ENCODE measurements at places on chromosomes 5 and 9.
A peak's percentile ranks its signal among the peaks of the same experiment; 100 is the strongest.

GRCh38 chr5:72999916-73000315 lies 44.1 kb downstream of the FCHO2 start:
- H3K27ac ChIP-seq: no peak overlapping the region
- no peak for DNase-seq
- no peaks in the 10 kb centered on the region for H3K4me1 ChIP-seq
- H3K36me3 ChIP-seq: peaks cover 6% of the 10 kb centered on the region
- H3K4me3 ChIP-seq: no peak overlapping the region
- H3K27me3 ChIP-seq: no peaks in the 10 kb centered on the region

DNA sequence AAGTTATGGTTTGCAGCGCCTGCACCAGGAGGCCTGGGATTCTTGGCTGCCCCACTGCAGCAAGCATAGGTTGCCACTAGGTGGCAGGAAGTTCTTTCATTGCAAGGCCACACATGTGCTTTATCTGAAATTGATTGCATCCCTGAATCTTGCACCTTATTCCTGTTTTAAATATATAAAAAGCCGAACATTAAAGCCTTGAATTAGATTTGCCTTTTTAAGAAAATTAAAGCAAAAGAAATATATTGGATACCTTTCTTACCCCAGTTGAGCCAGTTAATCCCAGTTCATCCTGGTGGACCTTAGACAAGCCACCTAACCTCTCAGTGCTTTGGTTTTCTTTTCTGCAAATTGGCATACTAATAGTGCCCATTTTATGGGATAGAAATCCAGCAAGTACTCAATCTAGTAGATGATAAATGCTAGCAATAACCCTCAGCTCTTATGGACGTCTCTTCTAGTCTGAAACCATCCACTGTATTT lies 6.3 kb upstream of the TRMT10B start:
- H3K27me3 ChIP-seq: peaks cover 3% of the 10 kb centered on the region
- H3K4me1 ChIP-seq: peaks cover 2% of the 10 kb centered on the region
- DNase-seq: peak; percentile 35
- no peak overlapping the region for H3K4me3 ChIP-seq

GRCh38 chr9:21728781-21729180 lies 73.7 kb upstream of the MTAP start:
- no peak overlapping the region for H3K4me3 ChIP-seq
- no peak for DNase-seq
- no peaks in the 10 kb centered on the region for H3K4me1 ChIP-seq
- no peak overlapping the region for H3K27ac ChIP-seq

DNA sequence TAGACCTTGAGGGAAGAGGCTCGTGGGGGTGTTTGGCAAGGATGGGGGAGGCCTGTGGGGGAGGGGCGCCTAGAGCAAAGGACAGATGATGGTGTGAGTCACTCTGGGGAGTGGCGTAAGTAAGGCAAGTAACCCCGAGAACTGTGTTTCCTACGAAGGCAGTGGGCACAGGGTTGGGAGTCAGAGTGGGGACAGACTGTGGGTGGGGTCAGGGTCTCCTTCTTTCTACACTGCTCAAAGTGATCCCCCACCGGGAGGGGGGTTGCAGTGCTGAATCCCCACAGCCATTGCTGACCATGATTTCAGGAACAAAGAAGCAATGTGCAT lies 136.8 kb downstream of the TENT4A start:
- no peak overlapping the region for H3K4me3 ChIP-seq
- H3K36me3 ChIP-seq: no peaks in the 10 kb centered on the region
- no peak for DNase-seq
- H3K4me1 ChIP-seq: no peaks in the 10 kb centered on the region
- peaks cover 2% of the 10 kb centered on the region for H3K27me3 ChIP-seq

- no peaks in the 10 kb centered on the region for H3K36me3 ChIP-seq
- DNase-seq: peak; percentile 6
- peaks cover 30% of the 10 kb centered on the region for H3K4me1 ChIP-seq
- H3K27me3 ChIP-seq: peaks cover 2% of the 10 kb centered on the region
- H3K27ac ChIP-seq: peak overlapping the region; percentile 65
These were observed 240.9 kb downstream of the TLE4 start for GRCh38 chr9:79812507-79813257.

- H3K27ac ChIP-seq: no peak overlapping the region
- no peak overlapping the region for H3K4me3 ChIP-seq
- H3K4me1 ChIP-seq: peaks cover 30% of the 10 kb centered on the region
- no peaks in the 10 kb centered on the region for H3K36me3 ChIP-seq
These were observed 5.3 kb downstream of the NR2F1-AS1 start for GRCh38 chr5:93575461-93576414.

GRCh38 chr5:149254506-149254905 lies 17.2 kb upstream of the AFAP1L1 start:
- no peaks in the 10 kb centered on the region for H3K36me3 ChIP-seq
- no peaks in the 10 kb centered on the region for H3K4me1 ChIP-seq
- peaks cover 3% of the 10 kb centered on the region for H3K27me3 ChIP-seq
- no peak overlapping the region for H3K4me3 ChIP-seq
- no peak overlapping the region for H3K27ac ChIP-seq
- no peak for DNase-seq

DNA sequence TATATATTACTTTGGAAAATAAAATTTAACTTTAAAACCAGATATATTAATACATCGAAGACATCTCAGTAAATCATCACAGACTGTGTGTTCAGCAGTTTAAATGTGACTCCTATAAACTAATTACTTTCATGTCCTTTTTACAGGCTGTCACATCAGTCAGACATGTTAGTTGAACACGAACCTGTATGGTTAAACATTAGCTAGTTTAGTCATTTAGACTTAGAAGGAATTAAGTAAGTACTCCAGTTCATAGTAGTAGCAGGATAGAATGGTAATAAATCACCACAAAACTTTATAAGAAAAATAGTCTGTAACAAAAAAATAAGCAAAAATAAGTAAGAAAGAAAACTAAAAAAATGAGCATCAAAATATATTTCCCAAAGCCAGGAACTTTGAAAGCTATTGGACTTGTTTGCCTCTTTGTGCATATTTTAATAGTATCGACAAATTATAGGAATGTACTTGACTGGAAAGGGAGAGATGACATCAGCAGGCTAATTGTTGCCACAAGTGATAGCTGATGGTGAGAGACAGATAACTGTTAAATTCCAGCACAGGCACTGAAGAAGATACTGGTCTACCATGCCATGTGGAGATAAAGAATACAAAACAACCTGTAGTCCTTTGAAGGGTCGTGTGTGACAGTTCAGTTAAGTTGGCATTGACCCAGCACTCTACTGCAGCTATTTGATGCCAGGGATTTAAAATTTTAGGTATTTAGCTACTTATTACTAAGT lies 83.9 kb downstream of the RIC1 start:
- peaks cover 39% of the 10 kb centered on the region for H3K36me3 ChIP-seq
- H3K27me3 ChIP-seq: no peaks in the 10 kb centered on the region
- no peak for DNase-seq
- H3K4me3 ChIP-seq: no peak overlapping the region
- no peaks in the 10 kb centered on the region for H3K4me1 ChIP-seq

DNA sequence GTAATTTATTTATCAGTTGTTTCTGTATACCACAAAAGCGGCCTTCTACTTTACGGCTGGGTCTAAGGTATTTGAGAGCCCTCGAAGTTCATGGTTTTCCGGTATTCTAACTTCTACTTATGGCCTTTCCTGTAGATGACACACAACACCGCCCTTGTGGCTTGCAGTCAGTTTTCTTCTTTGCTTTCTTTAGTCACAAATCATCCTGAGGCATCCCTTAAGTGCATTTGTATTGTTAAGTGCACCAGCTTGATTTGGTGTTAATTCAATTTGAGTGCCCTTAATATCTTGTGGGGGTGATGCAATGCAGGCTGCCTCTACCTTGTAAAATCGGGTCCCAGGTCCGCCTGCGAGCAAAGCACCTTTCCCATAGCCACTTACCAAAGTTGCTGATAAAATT lies 511.9 kb downstream of the CCDC171 start:
- H3K4me1 ChIP-seq: no peaks in the 10 kb centered on the region
- no peak overlapping the region for H3K27ac ChIP-seq
- no peaks in the 10 kb centered on the region for H3K27me3 ChIP-seq
- no peaks in the 10 kb centered on the region for H3K36me3 ChIP-seq
- DNase-seq: no peak

GRCh38 chr5:127377651-127378050 lies 87.1 kb downstream of the MEGF10 start:
- no peak overlapping the region for H3K27ac ChIP-seq
- H3K4me1 ChIP-seq: no peaks in the 10 kb centered on the region
- no peak overlapping the region for H3K4me3 ChIP-seq
- H3K27me3 ChIP-seq: peaks cover 3% of the 10 kb centered on the region

DNA sequence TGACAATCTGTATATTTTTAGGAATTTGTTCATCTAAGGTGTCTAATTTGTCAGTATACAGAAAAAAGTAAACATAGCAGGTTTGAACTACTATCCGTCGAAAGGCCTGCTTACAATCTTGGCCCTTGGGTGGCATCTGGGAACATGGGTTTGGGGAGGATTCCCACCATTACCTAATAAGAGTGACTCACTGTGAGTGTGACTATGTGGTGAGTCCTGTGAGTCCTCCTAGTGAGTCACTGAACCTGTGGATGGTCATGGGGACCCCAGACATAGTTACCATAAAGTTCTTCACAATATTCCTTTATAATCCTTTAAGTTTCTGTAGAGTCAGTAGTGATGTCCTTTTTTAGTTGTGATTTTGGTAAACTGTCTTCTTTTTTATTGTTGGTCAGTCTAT lies 37.0 kb downstream of the RNF130 start:
- no peak overlapping the region for H3K4me3 ChIP-seq
- H3K36me3 ChIP-seq: peaks cover 28% of the 10 kb centered on the region
- no peaks in the 10 kb centered on the region for H3K4me1 ChIP-seq
- no peak for DNase-seq
- no peaks in the 10 kb centered on the region for H3K27me3 ChIP-seq
- no peak overlapping the region for H3K27ac ChIP-seq

- no peaks in the 10 kb centered on the region for H3K27me3 ChIP-seq
- no peak overlapping the region for H3K4me3 ChIP-seq
- no peaks in the 10 kb centered on the region for H3K4me1 ChIP-seq
- H3K36me3 ChIP-seq: no peaks in the 10 kb centered on the region
- no peak for DNase-seq
These were observed 626.7 kb downstream of the PRR16 start for GRCh38 chr5:121090822-121091221.

- H3K27ac ChIP-seq: no peak overlapping the region
- no peaks in the 10 kb centered on the region for H3K36me3 ChIP-seq
- H3K4me1 ChIP-seq: peaks cover 10% of the 10 kb centered on the region
- no peak for DNase-seq
These were observed 19.4 kb downstream of the NR2F1 start for GRCh38 chr5:93602241-93603077.

GRCh38 chr5:107400328-107400727 lies 270.4 kb downstream of the EFNA5 start:
- no peak overlapping the region for H3K4me3 ChIP-seq
- no peak for DNase-seq
- peaks cover 21% of the 10 kb centered on the region for H3K4me1 ChIP-seq
- H3K27me3 ChIP-seq: peaks cover 1% of the 10 kb centered on the region
- H3K36me3 ChIP-seq: peaks cover 4% of the 10 kb centered on the region

DNA sequence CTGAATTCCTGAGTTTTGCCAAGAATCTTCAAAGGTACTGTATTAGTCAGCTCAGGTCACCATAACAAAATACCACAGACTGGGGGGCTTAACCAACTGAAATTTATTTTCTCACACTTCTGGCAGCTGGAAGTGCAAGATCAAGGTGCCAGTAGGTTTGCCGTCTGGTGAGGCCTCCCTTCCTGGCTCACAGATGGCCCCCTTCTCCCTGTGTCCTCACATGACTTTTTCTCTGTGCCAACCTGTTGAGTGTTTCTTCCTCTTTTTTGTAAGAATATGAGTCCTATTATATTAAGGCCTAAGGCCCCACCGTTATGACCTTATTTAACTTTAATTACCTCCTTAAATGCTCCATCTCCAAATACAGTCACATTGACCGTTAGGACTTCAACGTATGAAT lies 156.1 kb upstream of the KIF2A start:
- H3K36me3 ChIP-seq: no peaks in the 10 kb centered on the region
- no peak overlapping the region for H3K4me3 ChIP-seq
- no peaks in the 10 kb centered on the region for H3K4me1 ChIP-seq
- peaks cover 3% of the 10 kb centered on the region for H3K27me3 ChIP-seq
- no peak overlapping the region for H3K27ac ChIP-seq
- no peak for DNase-seq

- no peak overlapping the region for H3K27ac ChIP-seq
- peaks cover 4% of the 10 kb centered on the region for H3K27me3 ChIP-seq
- DNase-seq: no peak
- no peak overlapping the region for H3K4me3 ChIP-seq
- H3K4me1 ChIP-seq: no peaks in the 10 kb centered on the region
These were observed 169.2 kb downstream of the CACNA1B start for GRCh38 chr9:138046641-138047301.

DNA sequence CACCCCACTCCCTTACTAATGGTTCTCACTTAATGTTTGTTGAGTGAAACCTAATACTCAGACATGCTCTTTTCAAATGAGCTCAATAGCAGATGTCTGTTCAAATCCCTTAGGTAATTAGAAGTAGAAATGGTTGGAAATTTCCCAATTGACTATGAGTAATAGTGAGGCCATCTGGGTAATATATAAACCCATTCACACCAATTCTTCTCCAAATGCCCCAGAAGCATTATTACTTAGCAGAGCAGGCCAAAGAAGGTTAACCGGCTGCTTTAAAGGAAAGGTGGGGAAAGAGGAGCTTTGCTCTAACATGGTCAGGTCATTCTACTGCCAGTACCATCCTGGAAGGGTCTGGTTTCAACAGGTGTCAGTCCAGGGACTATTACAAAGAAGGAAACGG lies 119.5 kb upstream of the MTAP start:
- no peaks in the 10 kb centered on the region for H3K4me1 ChIP-seq
- DNase-seq: no peak
- no peaks in the 10 kb centered on the region for H3K36me3 ChIP-seq
- peaks cover 2% of the 10 kb centered on the region for H3K27me3 ChIP-seq
- no peak overlapping the region for H3K27ac ChIP-seq

- no peak overlapping the region for H3K27ac ChIP-seq
- DNase-seq: no peak
- no peaks in the 10 kb centered on the region for H3K4me1 ChIP-seq
- no peak overlapping the region for H3K4me3 ChIP-seq
These were observed 316.0 kb upstream of the PAPPA start for GRCh38 chr9:115837618-115838017.

GRCh38 chr9:97808972-97809371 lies 44.1 kb upstream of the FOXE1 start:
- DNase-seq: no peak
- peaks cover 4% of the 10 kb centered on the region for H3K36me3 ChIP-seq
- peaks cover 4% of the 10 kb centered on the region for H3K4me1 ChIP-seq
- H3K4me3 ChIP-seq: no peak overlapping the region

DNA sequence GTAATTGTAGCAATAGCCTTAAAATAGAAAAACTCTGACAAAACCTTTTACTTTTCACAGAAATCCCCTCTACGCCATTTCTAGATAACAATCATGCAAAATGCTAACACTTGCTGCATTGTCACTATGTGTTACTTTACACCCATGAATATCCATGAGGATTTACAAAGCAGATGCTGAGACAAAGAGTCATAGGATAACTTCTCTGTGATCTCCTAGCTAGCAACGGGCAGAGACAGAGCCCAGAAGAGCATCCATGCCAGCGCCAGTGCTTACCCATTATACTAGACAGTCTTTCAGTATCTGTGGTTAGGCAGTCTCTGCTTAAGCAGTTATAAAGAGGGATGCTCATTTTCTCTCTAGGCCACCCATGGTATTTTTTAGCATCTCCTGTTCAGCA lies 474.1 kb downstream of the CAAP1 start:
- H3K27ac ChIP-seq: no peak overlapping the region
- no peaks in the 10 kb centered on the region for H3K4me1 ChIP-seq
- no peak for DNase-seq
- H3K4me3 ChIP-seq: no peak overlapping the region

- no peak overlapping the region for H3K4me3 ChIP-seq
- no peaks in the 10 kb centered on the region for H3K27me3 ChIP-seq
- no peak for DNase-seq
- H3K36me3 ChIP-seq: no peaks in the 10 kb centered on the region
- H3K27ac ChIP-seq: no peak overlapping the region
These were observed 526.7 kb upstream of the TRPC7 start for GRCh38 chr5:136892000-136892399.
